ENCODE measurements at places on chromosomes 4 and X.
A peak's percentile ranks its signal among the peaks of the same experiment; 100 is the strongest.

GRCh38 chr4:56127716-56128115 is 179.0 kb downstream of the CEP135 start:
- DNase-seq, result peak; percentile 60

- no peak for DNase-seq
These were observed 98.5 kb upstream of the ELOVL6 start for GRCh38 chr4:110296892-110297291.

GRCh38 chr4:141462361-141462760 is 174.0 kb upstream of the IL15 start:
- no peak for DNase-seq

DNA sequence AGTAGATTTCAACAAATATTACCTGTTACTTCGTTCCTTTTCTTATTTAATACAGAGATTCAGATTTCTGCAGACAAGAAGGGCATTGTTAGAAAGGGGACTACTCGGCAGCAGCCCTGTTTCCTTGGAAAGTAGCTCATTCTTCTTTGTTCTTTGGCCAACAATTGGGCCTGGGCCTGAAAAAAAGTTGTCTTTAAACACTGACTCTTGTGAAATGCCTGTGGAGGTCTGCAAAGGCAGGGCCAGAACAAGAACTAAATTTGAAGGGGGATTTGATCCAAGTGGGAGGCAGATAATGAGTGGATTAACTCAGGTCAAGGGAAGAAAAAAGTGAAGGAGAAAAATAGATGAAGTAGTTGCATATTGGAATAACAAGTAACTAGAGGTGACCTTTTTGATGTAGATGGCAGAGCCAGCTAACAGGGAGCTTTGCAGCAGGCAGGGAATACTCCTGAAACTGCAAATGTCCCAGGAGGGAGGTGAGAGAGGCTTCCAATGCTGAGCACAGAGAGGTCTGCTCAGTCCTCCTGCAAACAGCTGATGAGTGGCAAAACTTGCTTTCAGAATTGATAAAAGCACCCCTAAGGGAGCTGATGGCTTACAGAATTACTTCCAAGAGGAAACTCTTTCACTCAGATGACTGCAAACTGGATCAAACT is 393.2 kb upstream of the HS3ST1 start:
- DNase-seq, result no peak

DNA sequence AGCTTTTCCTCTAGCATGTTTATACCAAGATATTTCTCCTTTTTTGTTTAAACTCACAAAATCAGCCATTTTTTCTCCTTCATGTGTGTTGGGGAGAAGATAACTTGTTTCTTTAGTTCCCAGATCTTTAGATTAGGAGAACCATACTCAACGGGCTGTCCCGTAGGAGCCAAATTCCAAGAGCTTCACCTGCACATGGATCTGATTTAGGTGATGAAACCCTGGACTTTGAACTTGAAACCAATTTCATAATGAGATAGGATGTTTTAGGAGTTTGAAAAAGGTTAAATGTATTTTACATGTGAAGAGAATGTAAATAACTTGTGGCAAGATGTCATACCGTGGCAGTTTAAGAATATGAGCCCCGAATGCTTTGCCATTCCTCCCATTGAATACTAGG is 280.0 kb upstream of the PCDH18 start:
- no peak for DNase-seq

- no peak for DNase-seq
These were observed 29.0 kb downstream of the MECP2 start for GRCh38 chrX:154068560-154068959.

DNA sequence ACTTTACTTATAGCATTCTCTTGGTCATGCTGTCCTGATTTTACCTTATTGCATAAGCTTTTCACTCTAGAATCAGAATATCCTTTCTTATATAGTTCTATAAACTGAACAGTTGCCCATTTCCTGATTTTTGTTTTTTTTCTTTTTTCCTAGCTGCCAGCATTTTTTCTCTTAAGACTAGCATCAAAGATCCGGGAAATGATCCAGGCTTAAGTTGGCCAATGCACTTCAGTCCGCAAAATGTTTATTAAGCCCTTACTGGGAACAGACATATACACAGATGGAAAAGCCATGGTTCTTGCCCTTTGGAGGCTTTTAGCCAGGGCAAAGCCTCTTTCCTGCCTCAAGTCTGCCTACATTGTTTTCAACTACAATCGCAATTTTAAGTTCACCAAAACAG is 10.1 kb upstream of the BMP2K start:
- peak; percentile 74 for DNase-seq

DNA sequence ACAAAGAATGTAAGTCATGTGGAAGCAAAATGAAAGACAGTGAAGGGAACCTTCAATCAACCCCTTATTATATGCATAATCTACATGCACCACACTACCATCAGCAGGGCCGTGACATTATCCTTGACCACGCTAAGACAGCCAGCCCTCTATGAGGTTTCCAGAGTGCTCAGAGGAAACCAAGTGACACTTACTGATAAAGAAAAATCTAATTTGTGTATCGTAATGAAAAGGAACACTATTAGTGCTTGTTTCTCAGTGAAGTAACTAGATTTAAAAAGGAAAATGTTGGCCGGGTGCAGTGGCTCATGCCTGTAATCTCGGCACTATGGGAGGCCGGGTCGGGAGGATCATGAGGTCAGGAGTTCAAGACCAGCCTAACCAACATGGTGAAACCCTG is 56.4 kb downstream of the ABCG2 start:
- no peak for DNase-seq

- peak; percentile 56 for DNase-seq
These were observed 612.2 kb downstream of the IQCM start for GRCh38 chr4:149203256-149204001.

GRCh38 chrX:16992951-16993350 is 46.5 kb downstream of the REPS2 start:
- no peak for DNase-seq

- DNase-seq, result no peak
These were observed 86.9 kb downstream of the VCX3A start for GRCh38 chrX:6448003-6448402.

DNA sequence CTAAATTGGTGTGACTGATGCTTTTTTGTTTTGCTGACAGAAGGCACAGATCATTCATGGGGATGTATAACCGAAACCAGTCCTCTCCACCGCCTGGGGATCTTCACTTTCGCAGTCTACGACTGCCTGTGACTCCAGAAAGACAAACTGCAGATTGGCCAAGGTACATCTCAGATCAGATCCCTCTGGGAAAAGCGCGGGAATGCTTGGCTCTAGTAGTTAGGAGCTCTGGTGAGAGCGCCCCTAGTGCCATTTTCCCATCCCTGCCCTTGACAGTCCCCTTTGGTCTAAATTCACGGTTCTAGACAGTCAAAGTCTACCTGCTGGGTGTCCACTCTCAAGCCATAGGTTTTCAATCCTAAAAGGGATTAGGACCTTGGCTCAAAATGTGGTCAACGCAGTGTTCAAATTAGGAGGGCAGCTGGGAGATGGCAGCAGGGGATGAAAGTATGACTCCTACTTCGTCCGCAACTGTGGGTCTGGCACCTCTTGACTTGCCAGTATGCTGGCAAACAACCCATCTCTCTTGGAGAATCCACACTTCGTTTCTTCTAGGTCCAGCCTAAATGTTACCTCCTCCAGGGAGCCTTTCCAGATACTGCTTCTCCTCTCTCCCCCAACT is 6.9 kb upstream of the HAND2 start:
- no peak for DNase-seq

GRCh38 chr4:41575207-41575606 is 37.2 kb downstream of the LIMCH1 start:
- DNase-seq, result no peak

GRCh38 chr4:173202395-173202794 is 33.8 kb downstream of the GALNT7 start:
- DNase-seq, result no peak

DNA sequence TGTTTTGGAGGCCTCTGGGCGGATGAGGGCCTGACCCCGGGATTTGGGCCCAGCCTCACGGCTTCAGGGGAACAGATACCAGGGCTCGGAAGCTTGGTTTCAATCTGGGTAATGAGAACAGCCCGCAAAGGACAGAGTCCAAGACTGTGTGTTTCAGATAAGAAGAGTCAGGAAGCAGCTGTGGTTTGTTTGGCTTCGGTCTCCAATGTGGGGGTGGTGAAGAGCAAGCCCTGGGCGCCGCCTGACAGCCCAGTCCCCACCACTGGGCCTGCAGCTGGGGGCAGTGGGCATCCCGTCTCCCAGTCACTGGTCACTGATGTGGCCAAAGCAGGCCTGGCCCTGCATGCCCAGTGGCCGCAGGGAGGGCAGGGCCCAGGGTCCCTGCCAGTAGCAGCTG is 9.1 kb downstream of the WFS1 start:
- no peak for DNase-seq

DNA sequence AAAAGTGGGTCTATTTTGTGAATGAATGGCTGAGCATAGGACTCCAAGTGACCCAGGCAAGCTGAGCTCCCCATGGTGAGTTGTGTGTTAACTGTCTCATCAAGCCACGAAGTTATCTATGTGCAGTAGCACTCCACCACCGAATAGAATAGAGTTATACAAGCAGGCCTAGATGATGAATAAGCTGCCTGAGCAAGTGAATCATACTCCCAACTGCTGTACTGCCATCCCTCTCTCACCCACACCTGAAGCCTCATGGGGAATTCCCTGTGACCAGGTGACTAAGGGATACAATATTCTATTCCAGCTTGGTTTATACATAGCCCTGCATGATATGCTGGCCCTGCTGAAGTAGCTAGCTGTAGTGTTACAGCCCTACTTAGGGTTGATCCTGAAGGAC is 38.7 kb downstream of the KDM5C start:
- DNase-seq, result peak; percentile 29

GRCh38 chr4:47721892-47722575 is 115.8 kb downstream of the CORIN start:
- DNase-seq, result peak; percentile 45

GRCh38 chr4:23613782-23614181 is 276.1 kb downstream of the PPARGC1A start:
- DNase-seq, result no peak

- no peak for DNase-seq
These were observed 1.6 kb downstream of the RNF150 start for GRCh38 chr4:141131723-141132071.

DNA sequence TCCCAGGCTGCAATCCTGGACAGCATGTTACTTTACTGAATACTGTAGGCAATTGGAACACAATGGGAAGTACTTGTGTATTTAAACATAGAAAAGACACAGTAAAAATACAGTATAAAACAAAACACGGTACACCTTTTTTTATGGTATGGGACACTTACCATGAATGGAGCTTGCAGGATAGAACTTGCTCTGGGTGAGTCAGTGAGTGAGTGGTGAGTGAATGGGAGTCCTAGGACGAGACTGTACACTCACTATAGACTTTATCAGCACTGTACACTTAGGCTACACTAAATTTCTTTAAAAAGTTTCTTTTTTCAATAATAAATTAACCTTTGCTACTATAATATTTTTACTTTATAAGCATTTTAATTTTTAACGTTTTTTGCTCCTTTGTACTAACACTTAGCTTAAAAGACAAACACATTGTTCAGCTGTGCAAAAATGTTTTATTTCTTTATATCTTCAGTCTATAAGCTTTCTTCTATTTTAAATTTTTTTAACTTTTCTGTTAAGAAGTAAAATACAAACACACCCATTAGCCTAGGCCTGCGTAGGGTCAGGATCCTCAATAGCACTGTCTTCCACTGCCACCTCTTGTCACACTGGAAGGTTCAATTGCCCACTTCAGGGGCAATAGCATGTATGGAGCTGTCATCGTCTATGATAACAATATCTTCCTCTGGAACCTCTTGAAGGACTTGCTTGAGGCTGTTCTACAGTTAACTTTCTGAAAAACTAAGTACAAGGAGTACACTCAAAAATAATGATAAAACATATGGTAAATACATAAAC is 293.5 kb upstream of the FSTL5 start:
- no peak for DNase-seq

DNA sequence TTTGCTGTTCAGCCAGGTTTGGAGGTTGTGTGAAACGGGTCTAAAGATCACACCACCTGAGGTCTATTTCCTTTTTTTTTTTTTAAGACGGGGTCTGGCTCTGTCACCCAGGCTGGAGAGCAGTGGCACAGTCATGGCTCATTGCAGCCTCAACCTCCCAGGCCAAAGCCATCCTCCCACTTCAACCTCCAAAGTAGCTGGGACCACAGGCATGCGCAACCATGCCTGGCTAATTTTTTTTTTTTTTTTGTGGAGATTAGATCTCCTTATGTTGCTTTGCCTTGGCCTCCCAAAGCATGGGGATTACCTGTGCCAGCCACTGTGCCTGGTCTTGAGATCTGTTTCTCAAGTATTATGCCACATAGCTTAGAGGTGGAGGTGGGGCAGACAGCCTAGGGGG is 49.2 kb upstream of the ELOVL6 start:
- DNase-seq, result no peak

GRCh38 chr4:107255596-107255995 is 219.5 kb upstream of the DKK2 start:
- DNase-seq, result no peak

GRCh38 chrX:24025741-24026403 is 1.1 kb downstream of the KLHL15 start:
- DNase-seq, result peak; percentile 61

DNA sequence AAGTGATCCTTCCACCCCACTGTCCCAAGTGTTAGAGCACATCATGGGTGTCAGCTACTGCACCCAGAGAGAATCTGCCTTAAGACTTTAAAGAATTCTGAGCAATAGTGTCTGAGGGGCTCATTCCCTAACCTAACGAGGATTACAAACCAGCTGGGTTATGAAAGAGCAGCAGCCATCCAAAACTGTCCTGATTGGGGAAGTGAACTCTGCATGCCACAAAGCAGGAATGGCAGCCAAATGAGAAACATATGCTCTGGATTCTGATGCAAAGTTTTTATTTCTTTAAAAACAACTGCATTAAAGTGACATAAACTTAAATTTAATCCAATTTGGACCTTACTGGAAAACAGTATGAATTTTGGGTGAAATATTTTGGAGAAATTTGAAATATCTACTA is 103.2 kb downstream of the ANXA3 start:
- peak; percentile 89 for DNase-seq

GRCh38 chrX:72309297-72310071 is 3.8 kb upstream of the CITED1 start:
- DNase-seq, result no peak

GRCh38 chrX:121028419-121028818 is 19.0 kb upstream of the GLUD2 start:
- no peak for DNase-seq

DNA sequence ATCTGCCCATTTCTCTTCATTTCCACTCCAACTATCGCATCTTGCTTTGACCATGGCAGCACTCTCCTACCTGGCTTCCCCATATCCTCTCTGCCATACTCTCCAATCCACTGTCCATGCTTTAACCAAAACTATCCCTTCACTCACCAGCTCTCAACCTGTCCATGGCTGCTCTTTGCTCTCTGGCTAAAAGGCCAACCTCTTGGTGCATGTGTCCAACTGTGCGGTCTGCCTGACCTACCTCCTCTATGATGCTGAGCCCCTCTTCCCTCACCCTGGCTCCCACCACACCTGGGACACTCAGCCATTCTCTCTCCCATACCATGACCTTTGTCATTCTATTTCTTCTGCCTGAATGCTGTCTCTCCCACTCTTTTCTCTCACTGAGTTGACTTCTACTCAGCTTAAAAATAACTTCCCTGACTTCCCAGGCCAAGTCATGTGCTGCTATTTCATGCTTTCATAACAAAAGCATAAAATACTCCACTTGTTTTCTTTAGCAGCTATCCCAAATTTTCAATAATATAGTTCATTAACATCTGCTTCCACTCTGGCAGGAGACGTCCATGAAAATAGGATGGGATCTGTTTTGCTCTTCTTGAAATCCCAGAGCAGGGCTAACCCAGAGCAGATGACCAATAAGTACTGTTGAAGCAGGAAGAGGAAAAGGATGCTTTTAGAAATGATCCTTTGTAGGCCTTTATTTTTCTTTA is 29.8 kb upstream of the KLF3 start:
- no peak for DNase-seq
